T-helper 2 cell treated with Interferon-gamma antibody and Interleukin-4, amounts not matched to agents 100 ng/mL and 5 ng/mL, for 36 hours (primary cell): ENCODE measurements at places on chromosomes 3 and 15. TPM values are rescaled to one million over a fixed set of nuclear protein-coding genes. Genes with fewer than 3 reads are reported as not detected.

Gene C3orf22
- total RNA-seq, result not detected in 2 replicates

Gene MASP1
- not detected in 2 replicates for total RNA-seq

Gene TGM4
- not detected in 2 replicates for total RNA-seq

Gene DGKG
- not detected in 2 replicates for total RNA-seq

Gene ANKRD34C
- not detected in 2 replicates for total RNA-seq

Gene SLC28A2
- not detected in 2 replicates for total RNA-seq

Gene TF
- total RNA-seq, result under 0.01 and 0.43 TPM in 2 replicates

Gene MUSTN1
- 1.4 TPM in 2 replicates for total RNA-seq

Gene FGF7
- total RNA-seq, result 0.05 TPM in 1 of 2 replicates, not detected in the other

Gene ACAP2
- 64.1 and 66.3 TPM in 2 replicates for total RNA-seq

Gene PSTPIP1
- 142 and 144 TPM in 2 replicates for total RNA-seq

Gene MAP6D1
- total RNA-seq, result 0.57 and 1.4 TPM in 2 replicates

Gene CFAP91
- total RNA-seq, result not detected in 2 replicates

Gene CORO2B
- not detected in 2 replicates for total RNA-seq

Gene CX3CR1
- 1.8 and 2.1 TPM in 2 replicates for total RNA-seq

Gene RTP1
- not detected in 2 replicates for total RNA-seq
